Iris pigment epithelial cell (primary cell): ENCODE measurements at places on chromosomes 6 and 20.

- DNase-seq, result no peak
Measured at GRCh38 chr20:38180781-38181180, 15.7 kb upstream of the TGM2 start.

DNA sequence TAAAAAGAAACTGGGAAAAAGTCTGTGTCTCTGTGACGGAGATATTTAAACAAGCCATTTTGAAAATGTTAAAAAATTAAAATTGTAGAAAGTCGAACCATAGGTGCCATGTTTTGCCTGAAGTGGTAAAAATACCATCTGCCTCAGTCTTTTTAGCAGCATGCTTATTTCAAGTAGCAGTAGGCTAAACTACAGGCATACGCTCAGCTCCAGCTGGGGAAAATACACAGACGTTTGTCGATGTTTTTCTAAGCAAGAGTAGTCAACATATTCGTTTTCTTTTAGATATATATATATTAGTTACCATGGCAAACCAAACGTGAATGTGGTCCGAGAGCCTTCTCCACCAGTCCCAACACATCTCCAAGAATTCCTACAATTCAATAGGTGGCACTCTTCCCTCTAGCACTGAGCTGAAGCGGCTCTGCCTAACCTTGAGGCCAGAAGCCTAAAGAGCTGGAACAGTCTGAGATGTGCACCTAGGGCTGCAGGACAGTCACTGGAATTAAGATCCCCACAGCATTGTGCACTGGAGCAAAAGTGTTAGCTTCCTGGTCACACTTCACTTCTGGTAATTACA is 70.2 kb upstream of the BEND3 start:
- DNase-seq, result peak; percentile 15

DNA sequence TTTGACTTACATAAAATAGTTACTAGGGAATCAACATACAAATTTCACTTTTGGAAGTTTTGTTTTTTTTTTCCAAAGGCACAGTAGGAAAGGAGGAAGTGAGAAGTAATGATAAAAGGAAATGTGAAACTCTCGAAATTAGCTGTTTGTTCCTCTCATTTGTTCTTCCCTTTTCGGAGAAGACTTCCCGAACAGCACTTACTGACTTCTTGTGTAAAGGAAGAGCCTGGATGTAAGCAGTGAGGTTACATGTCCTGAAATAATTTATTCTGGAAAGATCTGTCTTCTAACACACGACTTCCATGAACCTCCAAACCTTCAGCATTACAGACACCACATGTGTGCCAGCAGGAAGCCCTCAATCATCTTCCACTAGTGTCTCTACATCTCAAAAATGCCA is 59.1 kb downstream of the KIF16B start:
- DNase-seq, result no peak

DNA sequence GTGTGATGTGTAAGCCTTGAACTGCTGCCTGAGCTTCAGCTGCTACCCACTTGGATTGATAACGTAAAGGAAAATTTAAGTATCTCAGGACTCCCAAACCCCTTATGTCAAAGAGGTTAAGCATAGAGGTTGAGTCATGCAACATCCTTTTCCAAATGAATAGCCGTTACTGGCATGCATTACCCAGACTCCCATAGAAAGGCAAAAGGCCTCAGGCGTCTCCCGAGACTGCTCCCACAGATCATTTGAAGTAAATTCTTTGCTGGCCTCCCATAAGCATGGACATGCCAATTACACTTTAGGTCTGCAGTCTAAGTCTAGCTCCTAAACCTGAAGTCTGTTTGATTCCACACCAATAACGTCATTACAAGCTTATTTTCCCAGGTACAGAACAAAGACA is 14.7 kb downstream of the IPCEF1 start:
- no peak for DNase-seq

- no peak for DNase-seq
Measured at GRCh38 chr20:57805747-57806146, 95.9 kb upstream of the PMEPA1 start.

DNA sequence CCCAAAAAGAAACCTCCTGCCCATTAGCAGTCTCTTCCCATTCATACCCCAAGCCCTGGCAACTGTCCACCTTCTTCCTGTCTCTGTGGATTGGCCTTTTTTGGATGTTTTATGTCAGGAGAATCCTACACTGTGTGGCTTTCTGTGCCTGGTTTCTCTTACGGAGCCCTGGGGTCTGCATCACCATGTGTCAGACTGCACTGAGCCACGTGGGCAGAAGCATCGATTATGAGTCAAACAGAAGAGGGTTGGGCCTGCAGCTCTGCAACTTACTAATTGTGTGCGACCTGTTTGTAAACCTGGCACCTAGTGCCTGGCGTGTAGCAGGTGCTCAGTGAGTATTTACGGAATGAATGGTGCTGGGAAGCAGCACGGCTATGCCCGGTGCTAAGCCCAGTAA is 62.6 kb downstream of the IGF2R start:
- no peak for DNase-seq

DNA sequence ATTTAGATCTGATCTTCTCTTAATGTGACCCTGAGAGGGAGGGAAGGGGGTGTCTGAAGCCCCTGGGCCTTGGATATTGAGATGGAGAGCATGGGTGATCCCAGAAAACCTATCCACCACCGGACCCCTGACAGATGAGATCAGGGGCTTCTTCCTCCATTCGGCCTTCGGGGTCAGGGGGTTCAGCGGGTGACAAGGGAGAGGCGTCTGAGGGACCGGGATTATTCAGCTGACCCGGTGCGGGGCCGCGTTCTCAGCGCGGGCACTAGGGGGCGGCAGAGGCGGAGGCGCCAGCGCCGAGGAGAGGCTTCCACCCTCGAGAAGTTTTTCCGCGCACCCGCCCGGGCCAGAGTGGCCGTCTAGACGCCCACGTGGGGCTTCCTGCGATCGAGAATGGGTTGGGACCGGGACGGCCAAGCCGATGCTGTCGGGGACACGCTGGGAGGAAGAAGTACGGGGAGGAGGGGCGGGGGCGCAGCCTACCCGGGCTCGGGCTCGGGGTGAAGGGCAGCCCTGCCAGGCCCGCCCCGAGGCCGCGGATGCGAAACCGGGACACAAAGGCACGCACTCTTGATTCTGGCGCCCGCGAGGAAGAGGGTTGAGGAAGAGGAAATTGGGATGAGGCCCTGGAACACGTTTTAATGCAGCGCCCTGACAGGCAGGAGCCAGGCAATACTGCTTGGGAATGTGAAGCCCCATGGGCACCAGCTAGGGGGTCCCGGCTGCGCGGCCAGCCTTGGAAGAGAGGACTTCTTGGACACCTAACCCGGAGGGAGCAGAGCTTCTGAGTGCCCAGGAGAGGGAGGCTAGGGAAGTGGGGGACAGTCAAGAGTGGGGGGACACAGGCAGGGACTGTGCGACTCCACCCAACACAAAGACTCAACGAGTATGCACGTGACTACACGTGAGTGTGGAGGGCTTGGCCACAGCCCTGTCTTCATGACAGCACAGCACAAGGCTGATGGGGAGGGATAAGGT is 30.6 kb downstream of the COL11A2 start:
- peak; percentile 54 for DNase-seq
